ENCODE measurements at places on chromosomes 2 and 18. TPM values are rescaled to one million over a fixed set of nuclear protein-coding genes. Genes with fewer than 3 reads are reported as not detected.

GRCh38 chr2:31525876-31526275 is 54.9 kb downstream of the SRD5A2 start:
- no peak for DNase-seq

DNA sequence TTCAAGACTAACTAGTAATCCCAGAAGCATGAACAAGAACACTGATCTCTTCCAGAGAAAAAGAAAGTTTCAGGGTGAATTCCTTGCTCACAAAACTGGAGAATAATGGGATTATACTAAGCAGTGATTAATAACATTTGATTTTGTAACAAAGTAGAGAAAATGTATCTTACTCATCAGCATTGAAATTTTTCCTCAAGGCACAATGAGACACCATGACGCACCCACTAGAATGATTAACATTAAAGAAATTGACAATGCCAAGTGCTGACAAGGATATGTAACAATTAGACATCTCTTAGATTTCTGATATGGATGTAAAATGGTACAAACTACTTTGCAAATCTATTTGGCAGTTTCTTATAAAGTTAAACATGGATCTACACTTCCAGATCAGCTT is 101.1 kb upstream of the EPHA4 start:
- no peak for DNase-seq

DNA sequence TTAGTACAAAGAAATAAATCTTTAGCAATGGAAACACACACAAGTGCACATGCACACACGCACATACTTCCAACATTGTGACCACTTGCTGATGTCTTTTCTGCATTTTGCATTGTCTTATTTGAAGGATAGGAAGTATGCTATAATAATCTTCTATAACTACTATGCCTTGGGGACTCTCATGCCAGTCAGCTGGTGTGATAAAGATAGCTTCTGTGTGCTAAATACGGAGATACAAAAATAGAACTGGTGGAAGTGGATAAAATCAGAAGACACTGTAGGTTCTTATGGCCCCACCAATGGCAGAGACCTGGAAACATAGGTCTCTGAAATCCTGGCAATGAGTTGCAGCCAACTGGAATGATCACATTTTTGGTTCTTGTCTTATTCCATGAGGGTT is 31.5 kb upstream of the RASGRP3 start:
- DNase-seq: peak; percentile 58

DNA sequence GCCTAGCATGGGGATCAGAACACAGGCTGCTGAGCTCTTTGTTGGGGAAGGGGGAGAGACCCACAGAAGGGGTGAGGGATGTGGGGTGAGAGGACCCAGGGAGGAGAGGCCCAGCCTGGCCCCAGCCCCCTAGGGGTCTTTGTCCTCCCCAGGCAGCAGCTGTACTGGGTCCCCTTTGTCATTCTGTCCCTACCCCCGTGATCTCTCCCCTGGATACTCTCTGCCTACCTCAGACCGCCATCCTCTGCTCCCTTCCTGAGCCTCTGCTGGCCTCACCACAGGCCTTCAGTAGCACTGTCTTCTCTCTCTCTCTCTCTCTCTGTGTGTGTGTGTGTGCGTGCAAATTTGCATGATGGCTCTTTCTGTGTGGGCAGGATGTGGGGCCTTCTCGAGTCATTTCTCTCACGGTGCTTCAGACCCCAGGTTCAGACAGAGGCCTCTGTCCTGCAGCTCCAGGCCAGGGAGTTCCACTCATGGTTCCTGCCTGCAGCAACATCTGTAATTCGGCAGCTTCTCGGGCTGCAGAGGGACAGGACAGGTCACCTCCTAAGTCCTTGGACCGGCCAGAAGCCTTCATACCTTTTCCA is 1.4 kb downstream of the PSD4 start:
- no peak for DNase-seq

GRCh38 chr2:129469389-129469788 is 510.1 kb upstream of the RAB6C start:
- no peak for DNase-seq

DNA sequence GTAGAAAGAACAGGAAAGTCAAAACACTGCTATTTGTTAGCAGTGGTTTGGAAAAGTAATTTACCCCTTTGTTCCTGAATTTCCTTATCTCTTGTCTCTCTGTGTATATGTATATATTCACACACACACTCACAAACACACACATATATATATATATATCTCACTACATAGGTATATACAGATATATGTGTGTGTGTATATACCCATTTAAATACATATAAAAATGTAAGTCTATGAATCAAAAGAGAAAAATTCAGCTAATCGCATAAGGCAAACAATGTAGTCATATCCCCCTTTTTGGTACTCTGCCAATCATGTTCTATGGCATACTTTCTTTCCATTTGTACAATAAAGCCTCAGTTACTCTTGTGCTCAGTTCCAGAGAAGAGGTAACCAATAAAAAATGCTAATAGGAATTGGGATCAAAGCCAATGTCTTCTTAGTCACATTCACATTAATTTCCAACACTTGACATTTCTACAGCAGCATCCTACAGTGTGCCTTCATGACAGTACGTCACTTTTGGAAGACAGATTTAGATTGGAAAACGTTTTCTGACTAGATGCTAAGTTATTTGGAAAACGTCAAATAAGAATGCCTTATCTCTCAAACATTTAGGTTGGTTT is 94.6 kb downstream of the MC4R start:
- DNase-seq: no peak

DNA sequence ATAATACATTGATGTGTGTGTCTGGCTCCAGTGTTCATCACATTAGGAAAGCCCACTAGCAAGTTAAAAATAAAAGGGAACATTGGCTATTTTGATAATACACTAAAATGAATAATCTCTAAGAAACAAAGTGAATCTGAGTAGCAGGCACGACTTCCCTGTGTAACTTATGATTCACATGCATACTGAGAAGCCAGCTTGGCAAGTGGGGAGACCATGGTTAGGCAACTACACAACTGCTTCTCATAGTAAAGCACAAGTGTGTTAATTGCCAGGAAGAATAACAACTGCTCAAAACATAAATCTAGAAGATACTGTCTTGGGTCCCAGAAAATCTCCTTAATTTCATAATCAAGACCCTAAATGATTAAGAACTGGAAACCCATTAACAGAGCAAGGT is 4.0 kb downstream of the MYO5B start:
- no peak for DNase-seq

- DNase-seq: no peak
Observed at GRCh38 chr2:43642363-43642762, 5.3 kb downstream of the PLEKHH2 start.

GRCh38 chr2:31207790-31208189 is 9.5 kb downstream of the CAPN14 start:
- no peak for DNase-seq

DNA sequence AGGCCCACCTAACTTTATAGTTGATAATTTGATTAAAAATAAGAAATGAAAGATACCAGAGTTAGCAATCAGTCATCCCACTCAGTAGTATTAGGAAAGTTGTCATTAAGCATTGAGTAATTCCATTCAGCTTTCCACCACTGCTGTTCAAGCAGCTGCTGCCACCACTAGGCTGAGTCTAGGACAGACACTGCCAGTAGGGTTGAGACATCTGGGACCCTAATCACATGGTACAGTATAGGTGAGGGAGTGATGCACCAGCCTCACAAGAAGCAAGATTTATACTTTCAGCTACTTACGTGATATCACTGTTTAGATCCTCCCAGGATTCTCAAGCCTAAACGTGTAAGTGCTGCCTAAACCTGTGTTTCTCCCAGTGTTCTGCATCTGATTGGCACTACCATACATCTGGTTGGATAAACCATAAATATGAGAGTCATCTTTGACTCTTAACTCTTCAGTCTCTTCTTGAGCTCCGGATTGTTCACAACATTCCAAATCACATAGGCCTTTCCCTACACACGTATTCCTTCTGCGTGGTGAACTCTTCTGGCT is 3.2 kb downstream of the UBXN4 start:
- peak; percentile 61 for DNase-seq

- DNase-seq: no peak
Observed at GRCh38 chr18:7784171-7784570, 217.1 kb downstream of the PTPRM start.

DNA sequence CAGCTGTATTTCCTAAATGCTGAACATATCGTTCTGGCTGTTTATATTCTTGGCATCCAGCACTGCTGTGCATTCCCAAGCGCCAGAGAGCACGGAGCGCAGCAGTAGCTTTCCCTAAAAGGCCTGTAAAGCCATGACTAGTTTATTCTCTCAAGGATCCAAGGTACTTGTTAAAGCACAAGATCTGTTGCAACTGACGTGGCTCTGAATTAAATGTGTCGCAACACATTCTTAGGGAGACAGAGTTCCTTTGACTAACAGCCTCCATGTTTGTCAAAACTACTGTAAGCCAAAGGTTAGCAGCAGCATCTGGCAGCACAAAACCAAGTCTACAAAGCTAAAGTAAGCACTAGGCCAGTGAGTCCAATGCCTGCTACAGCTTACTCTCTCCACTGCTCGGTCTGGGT is 188.6 kb upstream of the FN1 start:
- DNase-seq: no peak

GRCh38 chr2:6164986-6165747 is 473.0 kb downstream of the SOX11 start:
- DNase-seq: no peak

DNA sequence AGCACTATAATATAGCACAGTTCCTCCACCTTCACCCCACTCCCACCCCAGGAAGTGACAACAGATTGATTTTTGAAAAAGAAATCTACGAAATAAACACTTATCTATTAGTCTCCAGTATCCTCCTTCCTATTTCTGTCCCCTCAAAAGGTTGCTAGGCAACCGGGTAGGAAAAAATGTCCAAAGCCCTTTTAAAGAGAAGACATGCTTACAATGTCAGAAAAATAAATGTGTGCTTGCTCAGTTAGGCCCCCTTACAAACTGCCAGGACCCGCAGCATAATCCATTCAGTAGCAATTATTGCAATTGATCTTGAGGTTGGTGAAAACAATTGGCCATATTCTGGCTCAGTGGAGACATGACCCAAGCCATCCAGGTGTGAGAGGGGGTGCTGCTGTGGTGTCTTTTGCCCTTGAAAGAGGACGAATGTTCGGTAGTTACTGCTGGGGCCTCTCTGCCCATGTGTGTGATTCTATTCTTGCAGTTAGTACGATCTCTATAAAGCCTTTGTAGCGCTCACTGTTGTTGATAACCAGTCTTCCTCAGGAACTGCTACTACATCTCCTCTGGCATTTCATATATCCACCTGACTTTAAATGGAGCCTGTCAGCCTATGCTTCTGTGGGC is 144.3 kb downstream of the MYO3B start:
- DNase-seq: no peak

DNA sequence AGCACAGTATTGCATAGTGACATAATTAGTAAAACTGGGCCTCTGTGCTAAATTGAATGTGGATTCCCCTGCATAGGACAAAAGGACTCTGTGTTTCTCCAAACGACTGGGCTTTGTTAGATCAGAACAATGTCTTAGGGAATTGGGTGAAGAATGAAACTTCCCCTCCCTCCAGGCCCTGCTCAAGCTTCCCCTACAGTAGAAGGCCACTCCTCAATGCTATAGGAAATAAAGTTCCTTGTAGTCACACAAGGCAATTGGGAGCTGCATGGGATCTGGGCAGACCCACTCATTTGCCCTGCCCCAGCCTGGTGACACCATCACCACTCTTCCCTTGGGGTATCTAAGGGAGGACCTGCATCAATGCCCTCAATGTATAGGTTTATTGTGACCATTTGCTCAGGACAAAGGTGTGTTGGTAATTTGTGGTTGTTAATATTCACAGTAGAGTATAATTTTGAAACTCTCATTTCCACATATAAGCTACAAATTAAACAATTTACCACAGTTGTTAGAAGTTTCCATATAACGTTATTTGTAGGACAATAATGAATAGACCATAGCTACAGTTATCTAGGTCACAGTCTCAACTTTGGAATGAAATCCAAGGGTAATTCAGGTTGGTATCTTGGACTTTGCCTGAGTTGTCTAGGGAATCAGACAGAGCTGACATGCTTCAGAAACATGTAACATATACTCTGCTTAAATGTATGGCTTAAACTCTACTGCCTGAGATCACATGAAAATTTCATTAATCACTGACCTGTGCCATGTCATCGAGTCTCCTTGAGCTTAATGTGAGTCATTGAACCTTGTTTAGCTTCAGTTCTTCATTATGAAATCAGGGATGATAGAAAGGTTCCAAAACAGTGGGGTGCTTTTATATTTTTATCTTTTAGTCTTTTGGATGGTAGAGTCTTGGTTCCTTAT is 64.8 kb upstream of the DARS1 start:
- DNase-seq: no peak

DNA sequence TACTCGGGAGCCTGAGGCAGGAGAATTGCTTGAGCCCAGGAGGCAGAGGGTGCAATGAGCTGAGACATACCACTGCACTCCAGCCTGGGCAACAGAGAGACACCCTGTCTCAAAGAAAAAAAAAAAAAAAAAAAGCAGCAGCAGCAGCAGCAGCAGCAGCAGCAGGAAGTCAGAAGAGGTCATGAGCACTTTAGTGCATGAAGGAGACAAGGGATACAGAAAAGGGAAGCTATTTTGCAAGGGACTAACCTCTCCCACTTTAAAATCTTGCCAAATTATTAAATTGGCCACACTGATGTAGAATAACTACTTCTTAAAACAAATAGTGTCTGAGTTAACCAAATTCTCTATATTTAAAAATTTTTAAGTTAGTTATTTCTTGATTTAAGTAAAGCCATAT is 113.4 kb upstream of the PDE1A start:
- no peak for DNase-seq

The CIDEA gene
- total RNA-seq: not detected

The RNF152 gene
- 2.9 TPM for total RNA-seq

The CDH20 gene
- not detected for total RNA-seq

The SPATA3 gene
- not detected for total RNA-seq

The C2orf66 gene
- not detected for total RNA-seq

The FOXD4L1 gene
- total RNA-seq: 0.43 TPM

The NAT8 gene
- total RNA-seq: not detected

All from myocyte (in vitro differentiated cells).